Mesothelial cell of epicardium (in vitro differentiated cells): ENCODE measurements at places on chromosomes 2 and 18.

DNA sequence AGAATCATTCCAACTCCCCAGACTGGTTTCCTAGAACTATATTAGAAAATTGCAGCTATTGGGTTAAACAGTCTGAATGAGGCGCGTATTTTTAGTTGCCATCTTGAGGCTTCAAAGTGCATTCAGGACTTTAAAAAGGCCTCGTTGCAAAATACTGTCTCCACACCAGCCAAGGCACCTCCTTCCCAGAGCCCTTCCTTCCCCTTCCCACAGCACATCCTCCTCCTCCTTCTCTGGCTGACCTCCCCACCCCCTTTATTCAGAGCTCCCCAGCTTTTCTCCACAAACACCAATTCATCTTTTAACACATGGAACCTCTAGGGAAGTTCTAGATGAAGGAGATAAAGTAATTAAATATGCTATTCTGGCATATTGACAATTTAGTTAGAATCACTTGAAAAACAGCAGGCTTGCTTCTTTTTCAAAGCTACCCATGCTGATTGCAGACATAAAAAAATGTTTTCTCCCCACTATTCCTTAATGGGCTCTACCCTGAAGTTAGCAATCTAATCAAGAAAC lies 90.3 kb downstream of the RTP5 start:
- DNase-seq, result no peak

- DNase-seq, result no peak
These were observed 67.4 kb downstream of the TNP1 start for GRCh38 chr2:216792222-216793021.

- DNase-seq, result no peak
These were observed 757.7 kb downstream of the KCNJ3 start for GRCh38 chr2:155456222-155456621.

DNA sequence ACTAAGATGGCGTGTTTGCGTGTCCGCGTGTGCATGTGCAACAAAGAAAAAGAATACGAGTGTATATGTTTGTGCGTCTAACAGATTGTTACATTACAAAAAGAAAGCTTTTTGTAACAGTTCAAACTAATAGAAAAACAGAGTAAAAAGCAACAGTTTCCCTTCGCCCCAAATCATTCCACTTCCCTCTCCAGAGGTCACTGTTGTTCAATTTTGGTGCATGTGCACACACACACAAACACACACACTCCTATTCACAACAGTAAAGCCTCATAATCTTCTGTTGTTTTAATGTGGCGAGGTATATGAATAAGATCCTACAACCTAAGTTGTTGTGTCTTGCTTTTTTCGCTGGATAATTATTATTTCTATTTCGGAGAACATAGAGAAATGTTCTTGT lies 357.3 kb upstream of the SLC8A1 start:
- DNase-seq, result no peak

- no peak for DNase-seq
These were observed 238.2 kb upstream of the MYT1L start for GRCh38 chr2:2569306-2569705.

DNA sequence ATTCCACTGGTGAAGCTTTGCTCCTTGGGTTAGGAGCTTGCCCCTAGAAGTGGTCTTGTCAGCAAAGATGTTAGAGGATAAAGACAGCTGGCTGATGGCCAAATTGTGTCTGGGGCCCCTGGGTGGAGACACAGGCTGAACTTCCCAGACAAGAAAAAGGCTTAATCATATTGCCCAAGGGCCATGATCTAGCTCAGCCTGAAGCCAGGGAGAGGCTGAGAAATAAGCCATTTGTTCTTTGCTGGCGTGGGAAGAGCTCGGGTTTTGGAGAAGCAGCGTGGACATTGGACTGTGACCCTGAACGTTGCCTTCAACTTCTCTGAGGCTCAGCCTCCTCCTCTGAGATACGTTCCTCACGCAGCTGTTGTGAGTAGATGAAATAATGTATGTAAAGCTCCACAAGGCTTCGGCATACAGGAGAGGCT lies 153.0 kb downstream of the ZFP36L2 start:
- no peak for DNase-seq

- DNase-seq, result no peak
These were observed at the start of gene RAX for GRCh38 chr18:59272891-59273758. TSS of gene RAX (minus strand) at chr18:59273454. CDS start at chr18:59273206, 248 bp downstream.

GRCh38 chr18:9741793-9742523 lies 33.9 kb downstream of the RAB31 start:
- no peak for DNase-seq

GRCh38 chr2:120863661-120864320 lies 128.1 kb downstream of the GLI2 start:
- no peak for DNase-seq

GRCh38 chr2:61144697-61145268 lies 17.2 kb upstream of the C2orf74 start:
- DNase-seq, result peak; percentile 97

GRCh38 chr18:10009321-10010144 lies 95.7 kb downstream of the VAPA start:
- no peak for DNase-seq

- no peak for DNase-seq
These were observed 9.3 kb downstream of the TGOLN2 start for GRCh38 chr2:85318222-85319074.

DNA sequence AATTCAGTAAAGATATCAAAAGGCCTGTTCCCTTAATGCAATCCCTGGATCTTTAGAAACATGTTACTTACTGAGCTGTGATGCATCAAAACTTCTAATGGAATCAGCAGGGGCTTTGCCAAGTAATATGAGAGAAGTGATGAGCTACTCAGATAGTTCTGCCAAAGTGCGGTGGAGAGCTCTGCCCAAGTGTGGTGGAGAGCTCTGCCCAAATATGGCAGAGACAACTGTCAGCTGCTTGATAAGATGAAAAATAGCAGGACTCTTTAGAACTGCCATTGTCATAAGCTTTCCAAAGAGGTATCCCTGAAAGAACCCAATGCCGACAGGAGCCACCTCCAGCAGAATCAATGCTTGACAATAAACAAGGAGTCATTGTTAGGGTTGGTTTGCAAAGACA lies 167.9 kb upstream of the SLC39A10 start:
- DNase-seq, result no peak

DNA sequence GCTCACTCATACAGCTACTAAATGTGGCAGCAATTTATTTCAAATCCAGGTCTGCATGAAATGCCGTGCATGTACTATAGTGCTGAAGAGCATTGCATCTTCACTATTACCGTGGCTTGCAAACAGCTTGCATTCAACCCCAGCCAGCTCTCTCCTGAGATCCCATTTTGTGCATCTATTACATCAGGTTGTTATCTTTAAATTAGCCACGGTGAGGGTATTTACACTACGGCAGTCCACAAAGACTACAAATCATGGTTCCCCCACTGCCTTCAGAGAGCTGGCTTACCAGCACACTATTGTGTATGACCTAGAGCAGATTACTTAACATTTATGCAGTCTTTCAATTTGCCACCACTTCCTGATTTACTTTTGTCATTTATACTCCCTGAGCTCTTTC lies 621.3 kb upstream of the LRATD1 start:
- no peak for DNase-seq

- DNase-seq, result no peak
These were observed 294.7 kb downstream of the MEIS1 start for GRCh38 chr2:66729416-66730330.

DNA sequence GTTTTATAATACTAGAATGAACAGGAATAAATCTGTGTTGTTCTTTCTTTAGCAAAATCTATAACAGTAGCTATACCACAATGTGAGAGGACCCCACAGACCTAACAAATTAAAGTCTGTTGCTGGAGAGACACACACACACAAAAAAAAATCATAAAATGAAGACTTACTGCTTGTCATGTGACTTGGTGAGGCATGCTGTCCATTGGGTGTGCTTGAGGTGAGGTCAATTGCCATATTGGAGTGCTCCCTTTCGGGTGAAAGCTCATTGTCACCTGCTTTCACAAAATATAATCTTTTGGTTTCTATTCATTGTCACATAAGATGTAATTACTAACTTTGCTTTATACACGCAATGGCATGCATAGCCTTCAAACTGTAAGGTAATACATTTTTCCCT lies 3.9 kb downstream of the IKZF2 start:
- no peak for DNase-seq

DNA sequence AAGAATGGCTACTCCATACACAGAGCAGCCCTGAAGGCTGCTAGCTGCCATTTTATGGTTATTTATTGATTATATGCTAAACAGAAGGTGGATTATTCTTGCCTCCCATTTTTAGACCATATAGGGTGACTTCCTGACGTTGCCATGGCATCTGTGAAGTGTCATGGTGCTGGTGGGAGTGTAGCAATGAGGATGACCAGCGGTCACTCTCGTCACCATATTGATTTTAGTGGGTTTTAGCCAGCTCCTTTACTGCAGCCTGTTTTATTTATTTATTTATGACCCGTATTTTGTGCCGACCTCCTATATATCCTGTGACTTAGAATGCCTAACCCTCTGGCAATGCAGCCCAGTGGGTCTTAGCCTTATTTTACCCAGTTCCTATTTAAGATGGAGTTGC lies 553.9 kb downstream of the TNS1 start:
- no peak for DNase-seq

DNA sequence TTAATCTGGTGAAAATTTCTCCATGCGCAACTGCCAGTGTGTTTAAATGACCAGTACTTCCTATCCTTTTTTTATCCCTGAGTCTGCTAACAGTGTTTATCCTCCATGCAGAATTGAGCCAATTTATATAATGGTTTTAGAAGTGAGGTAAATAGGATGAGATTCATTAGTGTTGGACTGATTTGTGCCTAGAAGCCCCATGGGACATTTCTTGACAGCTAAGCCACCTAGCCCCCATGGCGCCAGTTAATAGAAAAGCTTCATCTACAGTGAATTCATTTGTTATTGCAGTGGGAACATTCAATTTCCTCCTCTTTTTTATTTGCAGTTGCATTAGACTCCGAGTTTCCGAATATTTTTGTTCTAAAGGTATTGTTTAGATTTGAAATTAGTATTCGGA lies 175.6 kb downstream of the ARL6IP6 start:
- no peak for DNase-seq

- no peak for DNase-seq
These were observed 86.2 kb downstream of the SMIM21 start for GRCh38 chr18:75341267-75341666.

DNA sequence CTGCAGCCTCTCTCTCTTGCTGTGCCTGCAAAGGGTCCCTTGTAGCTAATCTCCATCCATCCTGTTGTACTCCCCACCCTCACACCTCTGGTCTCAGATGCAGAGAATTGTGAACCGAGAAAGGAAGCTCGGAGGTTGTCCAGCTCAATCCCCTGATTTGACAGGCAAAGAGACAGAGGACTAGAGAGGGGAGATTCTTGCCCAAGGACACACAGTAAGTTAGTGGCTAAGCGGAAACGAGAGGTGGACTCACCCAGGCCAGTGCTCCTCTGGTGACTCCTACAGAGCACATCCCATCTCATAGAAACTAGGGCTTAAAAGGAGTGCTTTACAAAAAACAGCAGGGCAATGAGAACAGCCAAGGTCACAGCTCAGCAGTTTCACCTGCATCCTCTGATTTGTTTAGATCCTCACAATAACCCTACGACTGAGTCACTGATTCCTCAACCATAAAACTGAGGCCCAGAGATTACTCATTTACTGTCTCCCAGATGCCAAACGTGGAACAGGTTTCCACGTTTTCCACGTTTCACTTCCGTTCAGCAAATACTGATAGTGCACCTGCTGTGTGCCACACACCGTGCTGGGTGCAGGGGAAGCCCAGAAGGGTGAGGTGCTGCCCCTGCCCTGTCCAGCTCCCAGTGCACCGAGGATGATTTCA lies 22.1 kb downstream of the EHD3 start:
- DNase-seq, result no peak

- no peak for DNase-seq
These were observed 270.9 kb downstream of the TWIST2 start for GRCh38 chr2:239118675-239119211.

GRCh38 chr2:11396021-11396420 lies 51.6 kb upstream of the ROCK2 start:
- no peak for DNase-seq

GRCh38 chr2:71704688-71705087 lies 251.3 kb downstream of the DYSF start:
- no peak for DNase-seq

DNA sequence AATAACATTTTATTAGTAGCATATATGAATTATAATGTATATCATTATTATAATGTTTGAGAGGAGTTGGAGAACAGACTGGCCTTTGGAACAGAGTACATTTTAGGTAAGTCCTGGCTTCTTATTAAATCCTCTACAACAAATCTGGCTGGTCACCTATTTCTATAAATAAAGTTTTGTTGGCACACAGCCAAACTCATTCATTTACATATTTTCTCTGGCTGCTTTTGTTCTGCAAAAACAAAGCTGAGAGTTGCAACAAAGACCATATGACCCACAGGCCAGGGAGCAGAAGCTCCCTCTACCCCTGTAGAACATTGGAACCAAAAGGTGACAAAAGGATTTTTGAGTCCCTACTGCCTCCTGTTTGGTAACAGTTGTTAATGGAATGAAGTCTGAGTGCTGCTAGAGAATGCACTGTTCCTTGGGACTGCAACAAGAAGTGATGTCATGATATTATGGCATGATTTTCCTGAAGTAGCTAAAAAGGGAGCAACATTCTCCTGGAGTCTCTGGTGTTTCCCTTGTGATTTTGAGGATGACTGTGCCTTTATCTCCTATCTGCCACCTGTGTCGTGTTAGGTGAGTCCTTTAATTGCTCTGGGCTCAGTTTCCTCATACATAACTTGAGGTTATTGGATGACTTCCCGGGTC lies 22.0 kb upstream of the SP9 start:
- DNase-seq, result no peak
